Stimulated activated CD8-positive, alpha-beta memory T cell treated with anti-CD3 and anti-CD28 coated beads, Interleukin-15, amount 100 ng/mL, for 24 hours (primary cell): ENCODE measurements at places on chromosomes 16 and 17.
A peak's percentile ranks its signal among the peaks of the same experiment; 100 is the strongest.

- no peak for DNase-seq
Measured at GRCh38 chr17:37769050-37769449, 24.2 kb upstream of the HNF1B start.

DNA sequence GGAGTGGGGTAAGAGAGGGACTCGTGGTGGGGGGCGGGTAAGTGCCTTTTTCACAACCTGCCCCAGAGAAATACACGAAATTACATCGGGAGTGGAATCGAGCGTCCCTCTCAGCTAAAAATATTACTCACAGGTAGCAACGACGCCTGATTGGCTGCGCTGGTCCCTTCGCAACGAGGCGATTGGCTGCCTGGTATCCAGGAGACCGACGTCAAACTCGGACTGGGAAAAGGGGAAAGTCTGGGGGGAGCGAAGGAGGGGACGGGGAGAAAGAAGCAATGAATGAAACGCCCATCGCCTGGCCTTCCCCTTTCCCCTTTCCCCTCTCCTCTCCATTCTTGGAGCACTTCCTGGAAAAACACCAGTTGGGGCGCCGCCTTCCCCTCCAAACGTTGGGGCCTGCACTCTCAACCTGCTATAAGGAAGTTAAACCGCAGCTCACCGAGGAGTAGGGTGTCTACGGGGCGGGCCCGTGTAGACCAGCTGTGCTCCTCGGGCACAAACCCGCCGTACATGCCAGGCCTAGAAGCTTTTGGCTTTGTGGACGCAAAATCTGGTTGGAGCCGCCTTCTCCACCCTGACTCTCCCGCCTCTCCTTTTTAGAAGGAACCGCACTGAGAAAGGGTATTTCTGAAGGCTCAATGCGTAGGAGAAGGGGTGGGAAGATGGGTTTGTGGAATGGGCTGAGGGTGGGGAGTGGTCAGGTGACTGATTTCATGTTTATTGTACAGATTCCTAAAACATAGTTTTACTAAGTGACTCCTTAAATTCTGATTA, 1.4 kb upstream of the TOB1 start:
- DNase-seq: peak; percentile 38

DNA sequence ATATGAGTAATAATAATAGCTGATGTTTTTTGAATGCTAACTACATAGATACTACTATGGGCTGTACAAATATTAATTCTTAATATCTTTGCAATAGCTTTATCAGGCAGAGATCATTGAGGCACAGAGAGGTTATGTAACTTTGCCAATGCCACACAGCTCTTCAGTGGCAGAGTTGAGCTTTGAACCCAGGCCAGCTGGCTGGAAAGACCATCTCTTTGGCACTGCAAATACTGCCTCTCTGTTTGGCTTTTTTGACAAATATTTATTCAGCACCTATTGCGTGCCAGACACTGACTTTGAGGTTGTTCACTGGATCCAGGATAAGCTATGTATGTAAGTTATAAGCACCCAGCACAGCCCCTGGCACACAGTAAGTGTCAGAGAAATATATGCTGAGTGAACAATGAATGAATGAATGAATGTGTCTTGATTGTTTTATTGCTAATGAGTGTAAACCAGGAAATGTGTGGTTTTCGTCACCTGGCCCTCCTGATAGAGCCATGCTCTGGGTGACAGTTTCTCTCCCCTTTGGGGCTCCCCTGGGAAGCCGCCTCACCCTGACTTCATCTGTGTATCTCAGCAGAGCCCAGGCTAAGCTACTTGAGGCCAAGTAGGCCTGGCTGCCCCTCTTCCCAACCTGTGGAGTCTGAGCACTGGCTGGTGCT, 2.5 kb downstream of the AQP8 start:
- DNase-seq: no peak

DNA sequence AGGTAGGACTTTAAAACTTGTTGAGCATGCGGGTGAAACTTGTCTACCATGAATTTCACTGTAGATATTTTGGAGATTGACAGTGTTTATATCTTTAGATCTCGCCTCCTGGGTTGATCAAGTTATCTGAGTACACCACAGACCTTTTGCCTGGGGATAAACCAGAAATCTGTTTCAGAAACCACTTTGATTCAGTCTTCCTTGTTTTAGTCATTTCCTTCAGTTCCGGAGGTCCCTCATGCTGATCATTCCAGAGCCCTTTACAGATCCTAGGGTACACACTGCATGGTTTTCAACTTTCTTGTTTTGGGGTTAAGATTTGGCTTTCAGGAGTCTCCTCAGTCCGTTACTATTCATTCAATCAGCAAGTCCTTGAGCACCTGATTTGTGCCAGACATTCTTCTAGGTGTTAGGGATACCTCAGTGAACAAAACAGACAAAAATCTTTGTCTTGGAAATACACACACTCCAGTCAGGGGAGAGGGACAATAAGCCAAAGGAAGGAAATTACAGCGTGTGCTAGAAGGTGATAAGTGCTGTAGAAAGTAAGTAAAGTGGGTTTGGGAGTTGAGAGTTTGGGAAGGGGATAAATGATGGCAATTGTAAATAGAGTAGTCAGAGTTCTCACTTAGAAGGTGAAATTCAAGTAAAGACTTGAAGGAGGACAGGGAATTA, 12.2 kb downstream of the NOD2 start:
- DNase-seq: no peak

- DNase-seq: no peak
Measured at GRCh38 chr16:11630046-11630767, 38.0 kb upstream of the SNN start.

GRCh38 chr17:75624714-75625345, 8.4 kb upstream of the SMIM5 start:
- DNase-seq: no peak
